Fibroblast of the conjunctiva (primary cell): ENCODE measurements at places on chromosomes 1 and 21.
A peak's percentile ranks its signal among the peaks of the same experiment; 100 is the strongest.

- no peak for DNase-seq
Measured at GRCh38 chr1:231420959-231421545, 1.0 kb downstream of the EGLN1 start.

- peak; percentile 43 for DNase-seq
Measured at GRCh38 chr1:8412183-8412831, 94.4 kb downstream of the SLC45A1 start.

DNA sequence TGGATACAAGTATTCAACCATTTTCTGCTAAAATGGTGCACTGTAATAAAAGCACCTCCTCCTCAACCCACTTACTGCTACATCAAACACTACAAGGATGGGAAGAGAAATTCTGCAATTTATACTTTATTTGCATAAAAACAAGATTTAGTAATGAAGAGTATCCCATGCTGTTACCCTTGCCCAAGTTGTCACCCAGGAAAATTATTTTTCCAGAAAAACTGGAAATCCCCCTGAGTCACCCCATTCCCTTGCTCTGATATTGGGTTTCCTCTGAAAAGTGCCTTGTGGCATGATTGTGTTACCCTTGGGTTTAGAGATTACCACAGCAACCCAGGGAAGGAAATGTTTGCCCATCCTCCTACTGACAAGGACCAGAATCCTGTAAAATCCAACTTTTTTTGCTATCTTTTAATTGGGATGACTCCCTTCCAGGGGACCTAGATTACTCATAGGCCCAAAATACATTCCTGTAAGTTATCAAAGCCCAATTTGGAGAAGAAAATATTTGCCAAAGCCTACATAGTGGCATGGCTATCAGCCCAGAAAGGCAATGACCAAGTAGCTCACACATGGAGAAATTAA is 16.5 kb upstream of the ZC3H11B start:
- DNase-seq: no peak

- DNase-seq: no peak
Measured at GRCh38 chr1:166915941-166916340, 39.9 kb upstream of the TADA1 start.

DNA sequence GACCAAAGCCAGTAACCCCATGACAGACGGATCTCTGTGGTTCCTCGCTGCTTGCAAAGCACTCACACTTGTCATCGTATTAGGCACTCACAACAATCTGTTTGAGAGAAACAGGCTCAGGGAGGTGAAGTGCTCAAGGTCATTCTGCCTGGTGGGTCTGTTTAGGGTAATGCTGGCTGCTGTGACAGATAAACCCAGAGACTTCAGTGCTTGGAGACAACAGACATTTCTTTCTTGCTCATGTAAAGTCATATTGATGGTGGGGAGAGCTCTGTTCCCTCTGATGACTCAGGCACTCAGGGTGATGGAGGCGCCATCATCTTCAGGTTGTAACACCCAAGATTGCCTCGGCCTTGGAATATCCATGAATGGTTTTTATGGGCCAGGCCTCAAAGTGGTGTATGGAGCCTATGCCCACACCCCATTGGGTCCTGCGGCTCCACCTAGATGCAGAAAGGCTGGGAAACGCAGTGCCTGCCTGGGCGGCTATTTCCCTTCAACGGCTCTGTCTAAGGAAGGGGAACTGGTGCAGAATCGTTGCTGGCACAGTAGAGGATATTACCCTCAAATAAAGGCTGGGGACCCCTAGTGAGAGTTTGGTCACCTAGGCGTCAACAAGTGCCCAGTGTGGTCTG is 71.6 kb upstream of the SELENON start:
- no peak for DNase-seq

DNA sequence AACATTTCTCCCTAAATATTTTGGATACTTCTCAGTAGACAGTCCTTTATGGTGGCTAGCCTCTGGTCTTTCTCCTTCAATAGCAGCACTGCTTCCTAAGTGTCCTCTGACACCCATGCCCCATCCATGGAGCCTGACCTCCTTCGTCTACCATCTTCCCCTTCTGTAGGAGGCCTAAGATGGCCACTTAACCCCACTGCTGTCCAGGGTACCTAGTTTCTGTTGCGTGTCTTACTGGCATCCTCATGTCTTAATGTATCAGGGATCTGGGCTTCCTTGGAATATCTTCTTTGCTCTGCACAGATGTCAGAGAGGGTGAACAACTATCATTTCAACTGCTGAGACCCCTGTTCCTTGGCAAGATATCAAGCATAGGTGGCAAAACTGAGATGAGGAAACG is 5.4 kb upstream of the KIRREL1 start:
- no peak for DNase-seq

DNA sequence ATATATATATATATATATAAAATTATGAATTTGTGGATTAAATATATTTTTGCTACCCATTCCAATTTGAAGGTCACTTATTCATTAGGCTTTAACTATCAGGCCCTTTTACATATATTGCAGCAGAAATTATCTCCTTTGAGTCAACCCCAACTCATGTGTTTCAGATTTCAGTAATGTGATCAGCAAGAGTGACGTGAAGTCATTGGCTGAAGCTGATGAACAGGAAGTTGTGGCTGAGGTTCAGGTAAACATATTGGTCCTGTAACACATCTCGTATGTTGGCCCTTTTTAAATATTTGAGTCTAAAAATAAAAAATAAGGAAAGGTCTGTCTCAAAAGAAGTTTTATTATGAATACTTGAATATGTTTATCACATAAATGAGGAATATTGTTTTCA is 8.5 kb downstream of the VPS45 start:
- DNase-seq: no peak

- DNase-seq: no peak
Measured at GRCh38 chr1:55959136-55959548, 620.2 kb downstream of the PLPP3 start.

DNA sequence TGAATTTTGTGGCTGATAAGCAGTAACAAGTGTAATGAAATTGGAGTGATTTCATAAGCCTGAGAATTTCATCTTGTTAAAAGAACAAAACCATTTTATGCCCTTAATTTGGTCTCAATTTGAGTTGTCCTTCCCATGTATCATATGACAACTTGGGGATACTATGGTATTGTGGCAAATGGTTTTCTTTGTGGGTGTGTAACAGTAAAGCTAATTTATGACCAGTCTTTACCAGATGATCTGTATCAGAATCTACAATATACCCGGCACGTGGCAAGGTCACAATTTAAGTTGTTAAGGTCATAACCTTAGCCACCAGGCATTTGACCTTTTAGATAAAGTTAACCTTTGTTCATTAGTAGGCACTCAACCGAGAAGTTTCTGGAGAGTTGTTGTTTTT is 9.1 kb downstream of the NFIA start:
- DNase-seq: no peak

DNA sequence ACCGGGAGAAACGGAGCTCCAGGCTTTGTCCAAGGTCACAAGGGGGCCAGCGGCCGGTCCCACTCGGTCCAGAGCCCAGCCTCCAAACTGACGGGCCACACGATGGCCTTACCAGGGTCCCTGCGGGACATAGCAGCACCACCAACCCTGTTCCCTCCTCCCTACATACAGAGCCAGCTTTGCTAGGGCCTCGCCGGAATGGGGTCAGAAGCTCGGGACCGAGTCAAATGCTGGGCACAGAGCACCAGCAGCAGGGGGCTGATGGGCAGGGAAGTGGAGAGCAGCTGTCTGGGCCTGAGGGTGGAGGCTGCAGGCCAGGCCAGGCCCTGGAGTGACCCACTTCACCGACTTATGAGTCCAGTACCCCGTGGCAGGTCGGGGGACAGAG is 14.9 kb upstream of the TTC39A start:
- no peak for DNase-seq

GRCh38 chr1:9761855-9762254 is 61.9 kb downstream of the CLSTN1 start:
- DNase-seq: no peak

DNA sequence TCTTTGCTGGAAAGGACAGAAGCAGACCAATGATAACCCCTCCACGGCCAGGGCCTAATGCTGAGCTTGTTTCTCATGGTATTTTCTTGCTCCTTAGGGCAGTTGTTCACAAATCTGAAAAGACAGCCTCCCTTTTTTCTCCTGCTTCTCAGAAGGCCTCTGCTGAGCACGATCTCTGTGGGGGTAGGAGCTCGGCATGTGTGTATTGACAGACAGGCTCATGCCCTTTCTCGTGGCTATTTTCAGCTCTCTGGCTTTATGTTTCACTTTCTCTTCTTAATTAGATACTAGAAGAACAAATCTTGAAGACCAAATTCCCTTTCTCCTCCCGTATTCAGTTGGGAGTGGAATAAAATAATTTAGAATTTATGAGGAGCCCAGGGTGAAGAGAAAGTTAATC is 768 bp upstream of the RIIAD1 start:
- DNase-seq: no peak

GRCh38 chr1:1182491-1183220 is 9.0 kb downstream of the TTLL10 start:
- DNase-seq: no peak

GRCh38 chr1:64150266-64150665 is 53.2 kb upstream of the UBE2U start:
- DNase-seq: no peak
